Stimulated activated CD4-positive, alpha-beta T cell treated with anti-CD3 and anti-CD28 coated beads, Interleukin-1b, Interleukin-23, amount 100 ng/mL, for 1 hour (primary cell): ENCODE measurements at places on chromosomes 7 and 10.

GRCh38 chr10:29826801-29827450 lies 192.2 kb upstream of the SVIL start:
- no peak for DNase-seq

GRCh38 chr7:109044691-109045090 lies 475.0 kb downstream of the DNAJB9 start:
- no peak for DNase-seq

- DNase-seq, result no peak
Measured at GRCh38 chr10:12597788-12598765, 248.7 kb downstream of the CAMK1D start.

DNA sequence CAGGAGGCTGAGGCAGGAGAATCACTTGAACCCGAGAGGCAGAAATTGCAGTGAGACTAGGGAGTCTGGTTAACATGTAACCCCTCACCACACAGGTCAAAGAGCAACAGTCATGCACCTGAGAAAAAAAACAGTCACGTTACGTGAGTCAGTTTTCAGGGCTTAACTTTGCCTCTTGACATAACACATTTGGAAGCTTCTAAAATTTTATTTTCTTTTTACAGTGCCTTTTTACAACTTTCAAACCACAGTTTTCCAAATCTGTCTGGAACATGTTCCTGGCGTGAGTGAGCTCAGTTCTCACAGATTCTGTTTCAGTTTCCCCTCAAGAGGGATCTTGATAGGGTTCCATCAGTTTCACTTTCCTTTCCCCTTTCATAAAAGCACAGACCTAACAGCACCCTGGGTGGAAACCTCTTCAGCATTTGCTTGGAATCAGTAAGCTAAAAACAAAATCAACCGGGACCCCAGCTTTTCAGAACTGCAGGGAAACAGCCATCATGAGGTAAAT lies 4.4 kb downstream of the IFIT3 start:
- DNase-seq, result no peak

- no peak for DNase-seq
Measured at GRCh38 chr7:113408999-113409398, 290.6 kb upstream of the SMIM30 start.

DNA sequence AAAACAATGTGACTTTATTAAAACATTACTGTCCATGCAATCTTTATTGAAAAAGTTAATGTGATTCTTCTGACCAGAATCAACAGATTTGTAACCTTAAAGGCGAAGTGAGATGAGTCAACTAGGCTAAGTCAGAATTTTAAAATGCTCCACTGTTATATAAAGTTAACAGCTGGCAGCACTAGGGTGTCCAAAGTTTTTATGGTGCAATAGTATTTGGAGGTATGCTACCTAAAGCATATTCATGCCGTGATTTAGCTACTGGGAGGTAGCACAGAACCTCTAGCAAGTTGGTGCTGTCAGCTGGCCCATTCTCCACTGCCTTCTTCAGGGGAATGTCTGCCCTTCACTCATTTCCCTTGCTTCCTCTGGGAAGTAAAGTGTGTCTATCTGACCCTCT lies 126.7 kb downstream of the RAPGEF5 start:
- DNase-seq, result no peak

- no peak for DNase-seq
Measured at GRCh38 chr7:158700008-158700407, 4.6 kb downstream of the NCAPG2 start.

DNA sequence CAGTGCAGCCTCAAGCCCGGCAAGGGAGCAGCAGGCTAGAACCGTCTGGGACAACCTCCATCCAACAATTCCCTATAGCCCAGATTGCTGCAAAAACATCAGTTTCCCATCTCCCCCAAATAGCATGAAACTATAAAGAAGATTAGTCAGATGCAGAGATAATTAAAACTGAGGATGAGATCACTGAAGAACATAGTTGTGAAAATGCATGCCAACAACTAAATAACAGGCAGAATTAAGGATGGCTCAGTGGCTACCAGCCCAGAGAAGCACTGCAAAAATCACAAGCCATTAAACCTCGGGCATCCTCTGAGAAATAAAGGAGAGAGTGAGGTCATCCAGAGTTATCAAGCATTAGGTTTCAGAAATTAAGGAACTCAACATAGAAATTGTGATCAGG lies 427.1 kb downstream of the TNS3 start:
- no peak for DNase-seq

- DNase-seq, result no peak
Measured at GRCh38 chr10:80158598-80159127, 26.1 kb downstream of the PLAC9 start.

- DNase-seq, result no peak
Measured at GRCh38 chr10:84177541-84178141, 4.0 kb downstream of the GPR15LG start.

- no peak for DNase-seq
Measured at GRCh38 chr7:74097937-74098614, 14.5 kb downstream of the LIMK1 start.

DNA sequence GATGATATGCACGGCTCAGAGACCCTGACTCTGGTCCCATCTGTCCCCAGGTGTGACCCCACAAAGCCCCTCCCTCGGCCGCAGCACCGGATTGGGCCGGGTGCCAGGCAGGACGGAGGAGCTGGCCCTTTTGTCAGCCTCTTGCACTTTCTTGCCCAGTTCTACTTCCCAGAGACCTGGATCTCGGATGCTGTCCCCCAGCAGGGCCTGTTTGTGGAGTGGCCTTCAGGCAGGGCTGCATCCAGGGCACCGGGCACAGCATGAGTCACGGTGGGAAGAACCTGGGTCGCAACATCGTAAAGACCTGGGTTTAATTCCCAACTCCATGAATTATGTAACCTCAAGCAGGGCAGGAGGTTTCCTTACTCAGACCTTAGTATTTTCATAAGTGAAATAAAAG lies 158.4 kb upstream of the SH2B2 start:
- DNase-seq, result no peak

GRCh38 chr10:100175875-100176274 lies 10.0 kb downstream of the ERLIN1 start:
- DNase-seq, result no peak

- DNase-seq, result no peak
Measured at GRCh38 chr10:23368816-23369640, 24.4 kb upstream of the C10orf67 start.

GRCh38 chr7:139728203-139728602 lies 49.6 kb downstream of the HIPK2 start:
- DNase-seq, result no peak

GRCh38 chr7:3589752-3590151 lies 288.7 kb downstream of the SDK1 start:
- no peak for DNase-seq

- no peak for DNase-seq
Measured at GRCh38 chr10:127216274-127216673, 19.9 kb upstream of the INSYN2A start.

DNA sequence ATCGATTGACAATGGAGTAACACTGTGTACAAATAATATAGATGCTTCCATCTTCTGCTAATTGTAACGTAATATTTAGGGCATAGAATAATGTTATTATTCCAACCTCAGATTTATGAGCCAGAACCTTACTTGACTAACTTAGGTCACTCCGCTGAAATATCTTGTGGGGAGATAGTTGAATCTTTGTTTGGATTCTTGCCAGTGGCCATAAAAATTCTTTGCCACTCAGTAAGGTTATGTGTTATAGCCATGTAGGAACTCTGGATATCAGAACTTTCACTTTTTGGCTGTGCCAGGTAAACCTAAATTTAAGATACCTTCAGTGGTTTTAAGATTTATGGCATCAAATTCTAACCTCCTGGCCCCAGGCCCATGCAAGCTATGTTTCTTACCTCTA lies 197.6 kb downstream of the WDR11 start:
- DNase-seq, result no peak

- DNase-seq, result no peak
Measured at GRCh38 chr7:15839416-15840100, 153.1 kb upstream of the MEOX2 start.

- DNase-seq, result no peak
Measured at GRCh38 chr10:131226446-131227162, 84.9 kb downstream of the TCERG1L start.

- no peak for DNase-seq
Measured at GRCh38 chr7:108263425-108263824, 133.3 kb upstream of the LAMB4 start.

- DNase-seq, result no peak
Measured at GRCh38 chr10:116080553-116080952, 192.5 kb downstream of the GFRA1 start.

DNA sequence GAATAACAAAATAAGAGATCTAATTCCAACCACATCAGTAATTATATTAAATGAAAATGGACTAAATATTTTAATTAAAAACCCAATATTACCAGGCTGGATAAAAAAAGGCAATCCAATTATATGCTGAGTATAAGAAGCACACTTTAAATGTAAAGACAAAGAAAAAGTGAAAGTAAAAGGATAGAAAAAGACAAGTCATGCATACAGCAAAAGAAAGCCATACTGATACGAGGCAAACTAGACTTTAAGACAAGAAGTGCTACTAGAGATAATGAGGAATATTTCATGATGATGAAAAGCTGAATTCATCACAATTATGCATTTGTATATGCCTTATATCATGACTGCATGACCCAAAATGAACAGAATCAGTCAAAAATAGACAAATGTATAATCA lies 628.6 kb downstream of the PHTF2 start:
- DNase-seq, result no peak

- DNase-seq, result no peak
Measured at GRCh38 chr10:88042160-88043100, 179.0 kb downstream of the PTEN start.

DNA sequence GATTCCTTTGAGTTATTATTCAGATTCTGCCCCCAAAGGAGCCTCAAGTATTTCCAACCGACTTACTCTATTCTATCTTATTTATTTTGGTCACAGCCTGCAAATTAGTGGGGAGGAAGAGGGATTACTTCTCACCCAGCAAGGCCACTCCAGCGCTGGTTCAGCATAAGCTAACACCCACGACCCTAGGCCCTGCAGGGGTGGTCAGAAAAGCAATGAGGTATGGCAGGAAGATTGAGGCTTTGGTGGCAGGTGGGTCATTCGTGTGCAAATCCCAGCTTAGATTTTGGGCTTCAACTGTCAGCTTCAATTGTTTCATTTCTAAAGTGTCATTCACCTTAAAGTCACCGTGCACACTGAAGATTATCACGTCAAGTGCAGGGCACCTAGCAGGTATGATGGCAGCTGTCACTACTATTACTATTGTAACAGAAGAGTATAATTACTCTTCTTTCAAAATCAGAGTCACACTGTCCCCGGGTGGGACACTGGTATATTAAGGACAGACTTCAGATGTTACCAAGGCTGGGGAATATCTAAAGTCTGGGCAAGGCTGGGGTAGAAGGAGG lies 48.8 kb upstream of the OPTN start:
- DNase-seq, result no peak

DNA sequence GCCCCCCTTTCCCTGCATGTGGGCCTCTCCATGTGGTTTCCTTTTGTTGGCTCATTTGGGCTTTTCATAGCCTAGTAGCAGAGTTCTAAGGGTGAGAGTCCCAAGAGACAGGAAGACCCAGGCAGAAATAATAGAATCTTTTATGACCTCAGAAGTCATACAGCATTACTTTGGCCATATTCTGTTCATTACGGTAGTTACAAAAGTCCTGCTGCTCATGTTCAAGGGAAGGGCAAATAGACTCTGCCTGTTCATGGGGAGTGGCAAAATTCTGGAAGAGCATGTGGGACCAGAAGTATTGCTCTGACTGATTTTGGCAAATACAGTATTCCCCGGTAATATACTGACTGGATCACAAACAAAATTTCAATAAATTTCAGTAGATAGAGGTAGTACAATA lies 910.3 kb downstream of the LRMDA start:
- DNase-seq, result no peak

DNA sequence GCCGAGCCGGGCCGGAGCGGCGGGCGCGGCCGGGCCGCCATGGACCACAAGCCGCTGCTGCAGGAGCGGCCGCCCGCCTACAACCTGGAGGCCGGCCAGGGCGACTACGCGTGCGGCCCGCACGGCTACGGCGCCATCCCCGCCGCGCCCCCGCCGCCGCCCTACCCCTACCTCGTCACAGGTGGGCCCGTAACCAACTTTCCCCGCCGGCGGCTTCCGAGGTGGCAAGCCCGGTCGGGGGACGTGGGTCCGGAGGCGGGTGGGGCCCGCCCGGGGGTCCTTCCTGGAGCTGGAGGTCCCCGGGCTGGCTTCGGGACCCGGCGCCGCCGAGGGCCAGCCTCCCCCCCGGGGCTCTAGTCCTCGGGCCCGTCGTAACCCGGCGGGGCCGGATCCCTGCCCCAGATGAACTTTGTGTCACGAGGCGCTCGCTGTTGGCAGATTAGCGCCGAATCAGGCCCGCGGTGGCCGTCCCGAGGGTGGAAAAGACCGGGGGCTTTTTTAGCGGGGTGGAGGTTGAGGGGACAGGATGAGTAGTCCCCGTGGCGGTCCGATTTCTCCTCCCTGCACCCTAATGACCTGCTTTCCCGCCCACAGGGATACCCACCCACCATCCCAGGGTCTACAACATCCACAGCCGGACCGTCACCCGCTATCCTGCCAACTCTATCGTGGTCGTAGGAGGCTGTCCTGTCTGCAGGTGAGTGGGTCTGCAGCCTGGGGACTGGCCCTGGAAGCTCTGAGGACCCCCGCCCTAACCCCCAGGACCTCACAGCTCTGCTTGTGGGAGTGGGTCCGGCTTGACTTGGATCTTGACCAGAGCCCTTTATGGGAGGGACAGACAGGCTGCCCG lies 496 bp downstream of the BRI3 start:
- DNase-seq, result no peak

DNA sequence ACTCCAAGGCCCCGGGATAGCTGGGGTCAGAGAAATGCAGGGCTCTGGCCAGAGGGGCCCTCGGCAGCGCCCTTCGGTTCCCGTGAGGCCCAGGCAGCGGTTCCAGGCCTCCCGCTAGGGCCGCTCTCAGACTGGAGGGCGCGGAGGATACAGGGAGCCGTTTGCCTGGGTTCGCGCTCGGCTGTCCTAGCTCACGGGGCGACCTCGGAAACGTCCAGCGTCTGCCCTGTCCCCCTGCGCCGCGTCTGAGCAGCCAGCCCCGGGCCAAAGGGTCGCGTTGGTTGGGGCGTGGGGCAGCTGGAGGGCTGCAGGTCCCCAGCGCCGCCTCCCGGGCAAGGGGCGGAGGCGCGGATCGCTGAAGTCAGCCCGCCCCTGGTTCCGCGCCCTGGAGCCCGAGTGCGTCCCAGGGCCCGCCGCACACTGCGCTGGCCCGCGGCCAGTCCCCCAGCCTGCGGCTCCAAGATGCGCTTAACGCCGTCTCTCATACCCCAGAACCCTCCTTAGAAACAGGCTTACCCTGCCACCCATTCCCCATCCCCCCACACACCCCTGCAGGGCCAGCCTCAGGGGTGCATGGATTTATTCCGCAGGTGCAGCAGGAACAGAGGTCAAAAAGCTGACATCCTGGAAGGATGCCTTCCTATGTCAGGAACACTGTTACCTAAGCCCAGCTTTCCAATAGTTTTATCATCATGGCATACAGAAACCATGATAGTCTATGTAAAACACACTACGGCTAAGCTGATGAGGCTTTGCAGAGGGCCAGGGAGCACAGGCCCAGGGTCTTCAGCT lies 22.1 kb upstream of the OPN4 start:
- DNase-seq, result no peak
